IMR-90 (cell line): ENCODE measurements at places on chromosomes 3 and 15. TPM values are rescaled to one million over a fixed set of nuclear protein-coding genes. Genes with fewer than 3 reads are reported as not detected.

- DNase-seq, result no peak
These were observed 160.9 kb downstream of the EDEM1 start for GRCh38 chr3:5348229-5348902.

- no peak for DNase-seq
These were observed 238.0 kb downstream of the PLCL2 start for GRCh38 chr3:17122758-17123157.

DNA sequence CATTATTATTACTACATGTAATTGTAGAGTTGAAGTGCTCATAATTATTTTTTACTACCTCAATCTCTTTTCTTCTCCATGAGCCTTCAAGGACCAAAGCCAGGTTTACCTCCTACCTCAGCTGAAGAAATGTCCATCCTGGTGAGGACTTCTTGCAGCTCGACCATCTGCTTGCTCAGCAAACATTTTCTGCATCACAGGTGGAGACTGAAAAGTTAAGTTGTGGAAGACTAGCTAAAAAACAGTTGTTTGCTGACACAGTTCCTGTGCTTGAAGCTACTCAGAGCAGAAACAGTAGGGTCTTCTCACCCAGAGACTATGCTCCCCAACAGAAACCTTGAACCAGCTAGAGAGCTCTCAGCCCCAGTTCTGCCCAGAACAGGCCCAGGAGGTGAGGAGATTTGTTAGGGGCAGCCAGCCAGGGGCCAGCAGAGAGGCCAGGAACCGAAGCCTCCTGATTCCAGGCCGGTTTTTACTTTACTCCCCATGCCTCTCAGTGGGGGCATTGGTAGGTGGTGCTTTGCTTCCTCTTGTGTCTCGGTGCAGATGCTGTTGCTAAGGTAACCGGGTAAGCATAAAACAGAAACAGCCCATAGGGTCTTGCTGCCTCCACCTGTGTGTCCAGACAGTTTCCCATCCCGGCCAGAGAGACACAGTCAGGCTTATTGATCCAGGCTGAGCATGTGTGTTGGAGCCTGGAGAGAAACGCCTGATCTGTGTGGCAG lies 54.9 kb downstream of the CCNL1 start:
- DNase-seq, result no peak

- DNase-seq, result peak; percentile 90
These were observed 73.1 kb downstream of the XXYLT1 start for GRCh38 chr3:195197765-195198425.

GRCh38 chr3:188316021-188316722 lies 162.2 kb downstream of the LPP start:
- DNase-seq, result no peak

ALPK3 gene
- under 0.01 TPM in 2 replicates for total RNA-seq
